ENCODE measurements at places on chromosomes 13 and 19. TPM values are rescaled to one million over a fixed set of nuclear protein-coding genes. Genes with fewer than 3 reads are reported as not detected.

DNA sequence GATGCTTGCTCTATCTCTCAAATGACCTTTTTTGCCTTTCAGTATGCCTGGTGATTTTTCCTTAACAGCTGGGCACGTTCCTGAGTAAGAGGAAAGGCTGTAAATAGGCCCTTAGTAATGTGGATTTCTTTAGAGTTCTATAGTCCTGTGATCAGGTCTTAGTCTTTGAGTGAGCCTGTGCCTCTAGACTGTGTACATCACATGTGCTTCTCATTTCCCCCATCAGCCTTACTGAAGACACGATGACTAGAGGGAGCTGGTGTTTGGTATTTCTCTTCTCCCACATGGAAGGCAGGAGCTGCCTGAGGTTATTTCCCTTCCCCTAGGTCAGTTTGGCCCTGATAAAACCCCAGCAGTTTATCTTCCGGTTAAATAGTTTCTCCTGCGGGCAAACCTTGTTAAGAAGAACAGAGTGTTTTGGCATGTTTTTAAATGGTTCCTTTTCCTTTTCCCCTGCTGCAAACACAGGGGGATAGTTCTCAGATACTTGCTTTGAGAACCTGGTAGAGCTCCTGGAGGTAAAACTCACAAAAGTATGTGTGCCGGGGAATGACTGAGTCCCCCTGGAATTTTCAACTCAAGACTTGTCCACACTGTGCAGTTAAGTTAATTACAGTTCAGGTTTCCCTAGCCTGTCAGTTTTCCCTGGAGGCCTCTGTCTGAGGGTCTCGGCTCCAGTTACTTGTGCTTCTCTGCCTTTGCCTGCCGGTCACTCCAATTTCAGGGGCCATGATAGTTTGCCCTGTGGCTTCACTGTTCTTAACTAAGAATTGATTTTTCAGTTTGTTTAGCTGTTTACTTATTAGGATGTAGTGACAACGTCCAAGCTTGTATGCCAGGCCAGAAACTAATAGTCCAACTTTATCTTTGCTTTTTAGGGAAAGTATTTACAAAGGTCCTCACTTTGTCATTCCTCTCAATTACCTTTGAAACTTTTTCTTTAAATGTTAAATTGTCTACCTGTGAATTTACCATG is 94.4 kb downstream of the URI1 start:
- DNase-seq: peak; percentile 32

- peak; percentile 17 for DNase-seq
Observed at GRCh38 chr13:101499406-101499805, 46.9 kb downstream of the ITGBL1 start.

DNA sequence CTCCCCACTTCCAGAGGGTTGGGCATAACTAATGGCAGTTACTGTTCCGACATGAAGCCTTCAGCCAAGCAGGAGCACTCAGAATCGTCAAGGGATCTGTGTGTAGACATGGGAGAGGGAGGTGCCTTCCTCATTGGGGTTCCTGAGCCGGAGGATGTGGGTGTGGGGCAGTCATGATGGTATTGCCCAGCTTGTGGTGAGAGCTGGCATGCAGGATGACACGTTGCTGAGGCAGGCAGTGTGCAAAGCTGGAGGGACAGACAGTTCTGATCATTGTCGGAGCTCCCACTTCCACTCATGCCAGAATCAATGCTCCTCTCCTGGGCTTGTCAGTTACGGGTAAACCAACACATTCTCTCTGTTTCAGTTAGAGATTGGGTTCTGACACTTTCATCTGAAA is 83.9 kb upstream of the TSC22D1 start:
- peak; percentile 36 for DNase-seq

Gene SPATA13
- 11.9 TPM for total RNA-seq

DNA sequence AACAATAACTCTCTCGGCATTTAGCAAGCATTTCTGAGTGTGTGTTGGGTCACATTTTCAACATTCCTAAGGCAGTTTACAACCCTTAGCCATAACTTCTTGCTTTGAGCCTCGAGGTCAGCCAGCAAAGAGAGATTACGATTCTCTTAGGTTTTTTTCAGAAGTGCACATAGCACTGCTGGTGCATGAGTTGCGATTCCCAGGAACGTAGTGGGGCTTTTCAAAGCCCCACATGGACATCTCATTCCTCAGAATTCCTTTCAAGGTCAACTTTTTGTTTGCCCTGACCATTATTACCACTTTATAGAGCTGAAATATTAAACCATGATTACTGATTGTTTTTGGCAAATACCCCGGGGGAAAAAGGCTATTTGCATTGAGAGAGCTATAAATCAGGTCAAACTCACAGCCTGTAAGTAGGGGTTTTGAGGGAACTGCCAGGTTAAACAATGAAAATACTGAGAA is 705.3 kb downstream of the GPC5 start:
- DNase-seq: no peak

DNA sequence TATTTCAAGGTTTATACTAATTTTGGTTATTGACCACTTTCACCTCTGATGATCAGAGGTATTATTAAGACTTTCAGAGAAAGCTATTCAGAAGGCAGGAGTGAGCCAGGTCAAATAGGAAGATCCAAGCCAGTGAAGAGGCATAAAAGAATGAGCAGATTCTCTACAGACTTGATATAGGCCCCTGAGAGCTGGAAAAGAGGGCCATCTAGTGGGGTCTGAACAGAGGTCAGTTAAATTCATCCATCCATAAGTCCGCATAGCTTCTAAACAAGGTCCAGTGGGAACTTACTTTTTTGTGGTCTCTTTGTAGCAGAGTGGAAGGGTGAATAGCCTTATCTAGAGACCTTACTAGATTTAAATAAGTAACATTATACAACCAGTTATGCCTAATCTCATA is 126.6 kb upstream of the UFM1 start:
- DNase-seq: peak; percentile 49

DNA sequence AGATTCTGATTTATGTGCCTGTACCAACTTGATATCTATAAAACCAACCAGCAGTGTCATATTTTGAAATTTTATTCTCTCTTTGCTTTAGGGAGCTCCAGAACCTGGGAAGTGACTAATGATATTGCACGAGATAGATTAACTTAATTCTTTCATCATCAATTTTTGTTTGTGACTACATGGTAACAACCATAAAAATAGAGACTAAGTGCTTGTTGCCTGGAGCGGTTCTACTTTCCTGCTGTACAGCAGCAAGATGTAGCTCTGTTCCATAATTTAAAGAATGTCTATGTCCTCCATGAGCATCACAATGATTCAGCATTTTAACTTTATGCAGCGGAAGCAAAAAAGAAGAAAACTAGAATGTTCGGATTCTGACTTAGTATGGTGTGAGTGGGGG is 275.6 kb downstream of the KLF5 start:
- peak; percentile 18 for DNase-seq

DNA sequence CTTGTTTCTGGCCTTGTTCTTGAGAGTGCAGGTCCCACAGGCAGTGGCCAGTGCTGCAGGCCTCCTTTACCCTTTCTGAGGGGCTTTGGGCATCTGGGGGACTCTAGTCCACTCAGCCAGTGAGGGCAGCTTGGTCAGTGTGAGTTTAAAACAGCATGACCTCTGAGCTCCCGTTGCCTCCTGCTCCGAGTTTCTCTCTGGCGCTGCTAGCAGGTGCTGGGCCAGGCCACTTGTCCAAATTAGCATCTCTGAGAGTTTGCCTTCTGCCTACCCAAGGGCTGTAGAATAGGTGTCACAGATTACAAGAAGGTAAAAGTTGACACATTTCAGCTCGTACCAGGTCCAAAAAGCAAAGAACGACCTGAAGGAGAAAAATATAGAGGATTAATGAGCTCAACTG is 105.9 kb downstream of the SIPA1L3 start:
- DNase-seq: no peak

DNA sequence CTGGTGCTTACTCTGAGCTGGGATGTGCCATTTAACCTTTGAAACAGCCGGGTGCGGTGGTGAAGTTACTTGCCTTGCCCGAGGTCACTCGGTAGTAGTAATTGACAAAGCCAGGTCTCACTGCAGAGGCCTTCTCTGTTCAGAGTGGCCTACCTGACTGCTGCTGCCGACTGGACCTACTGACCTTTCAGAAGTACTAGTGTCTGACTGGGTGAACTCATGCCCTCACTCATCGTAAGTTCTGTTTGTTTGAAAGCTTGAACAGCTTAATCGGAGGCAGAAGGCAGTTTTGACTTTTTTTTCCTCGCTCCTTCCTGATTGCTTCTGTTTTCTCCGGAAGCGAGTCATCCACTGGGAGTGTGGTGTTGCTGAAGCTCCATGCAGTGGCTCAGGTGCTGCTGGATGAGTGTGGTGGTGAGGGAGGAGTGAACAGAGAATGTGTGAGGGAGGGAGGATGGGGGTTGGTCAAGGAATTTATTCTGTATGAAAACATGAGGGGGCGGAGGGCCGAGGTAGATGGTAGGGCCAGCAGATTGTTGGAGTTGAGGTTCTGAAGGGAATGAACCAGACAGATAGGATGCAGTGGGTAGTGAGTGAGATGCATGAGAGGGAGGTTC is 2.7 kb downstream of the SPINT2 start:
- DNase-seq: no peak

DNA sequence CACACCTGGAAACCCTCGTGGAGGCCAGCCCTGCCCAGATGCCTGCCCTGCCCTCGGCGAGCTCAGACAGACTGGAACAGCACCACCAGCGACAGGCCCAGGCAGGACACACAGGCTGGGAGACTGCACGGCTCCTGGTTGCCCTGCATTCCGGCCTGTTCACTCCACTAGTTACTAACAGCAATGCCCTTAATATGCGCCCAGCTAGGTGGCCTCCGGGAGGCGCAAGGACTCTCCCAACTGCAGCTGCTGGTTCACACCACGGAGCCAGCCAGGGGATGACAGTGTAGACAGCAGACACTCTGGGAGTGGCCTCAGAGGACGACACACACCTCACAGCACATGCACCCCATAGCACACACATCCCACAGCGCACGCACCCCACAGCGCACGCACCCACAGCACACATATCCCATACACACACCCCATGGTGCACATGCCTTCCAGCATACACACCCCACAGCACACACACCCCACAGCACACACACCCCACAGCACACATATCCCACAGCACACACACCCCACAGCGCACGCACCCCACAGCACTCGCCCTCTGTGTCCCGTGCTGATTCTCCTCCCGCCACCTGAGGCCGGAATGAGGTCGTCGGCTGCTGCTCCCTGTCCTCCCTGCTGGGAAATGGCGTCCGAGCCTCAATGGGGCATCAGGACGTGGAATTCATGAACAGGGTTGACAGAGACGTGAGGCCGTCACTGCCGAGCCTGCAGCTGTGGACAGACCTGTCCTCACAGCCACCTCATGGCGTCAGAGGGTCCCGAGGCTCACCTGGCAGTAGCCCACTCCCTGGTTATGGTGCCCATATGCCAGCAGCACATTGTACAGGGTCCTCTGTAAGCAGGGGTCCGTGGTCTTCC is 13.6 kb downstream of the GRTP1 start:
- no peak for DNase-seq

Gene MCEMP1
- total RNA-seq: not detected

Gene FXYD1
- 22.9 TPM for total RNA-seq

GRCh38 chr13:110937511-110938285 is 22.8 kb upstream of the ANKRD10 start:
- DNase-seq: no peak

- DNase-seq: no peak
Observed at GRCh38 chr13:105990256-105990958, 545.1 kb downstream of the EFNB2 start.

Gene PLIN5
- not detected for total RNA-seq

- DNase-seq: no peak
Observed at GRCh38 chr13:104301171-104301975, 1235.2 kb upstream of the SLC10A2 start.

- DNase-seq: no peak
Observed at GRCh38 chr13:77319536-77319935, 7.4 kb downstream of the MYCBP2 start.

DNA sequence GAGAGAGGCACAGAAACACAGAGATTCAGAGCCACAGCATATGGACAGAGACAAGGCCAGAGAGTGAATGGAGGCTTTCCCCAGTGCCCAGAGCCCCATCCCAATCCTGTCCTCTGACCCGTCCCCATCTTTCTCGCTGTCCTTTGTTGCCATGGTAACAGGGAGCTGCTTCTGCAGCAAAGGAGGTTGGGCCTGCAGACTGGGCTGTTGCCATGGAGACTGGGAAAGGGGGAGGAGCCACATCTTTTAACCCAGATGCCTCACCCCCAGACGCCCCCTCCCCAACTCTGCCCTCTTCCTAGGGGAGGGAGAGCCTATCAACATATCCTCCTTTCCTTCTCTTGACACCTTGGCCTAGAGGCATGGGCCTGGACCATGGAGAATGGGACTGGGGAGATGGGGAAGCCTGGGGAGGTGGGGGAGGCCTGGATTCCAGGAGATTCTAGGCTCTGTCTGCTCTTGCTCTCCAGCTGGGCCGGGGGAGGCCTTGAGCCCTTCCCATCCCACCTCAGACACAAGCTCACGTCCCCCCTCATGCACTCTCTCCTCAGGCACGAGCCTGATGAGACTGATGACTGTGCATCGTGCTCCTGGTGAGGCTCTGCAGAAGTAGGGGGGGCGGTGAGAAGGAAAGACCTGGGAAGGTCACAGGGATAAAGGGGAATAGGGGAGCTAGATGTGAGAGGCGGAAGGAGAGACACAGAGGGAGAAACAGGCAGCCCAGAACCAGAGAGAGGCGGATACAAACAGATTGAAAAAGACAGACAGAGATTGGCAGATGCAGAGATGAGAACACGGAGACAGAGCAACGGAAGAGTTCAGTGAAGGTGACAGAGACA is 2.1 kb upstream of the ATP1A3 start:
- no peak for DNase-seq

DNA sequence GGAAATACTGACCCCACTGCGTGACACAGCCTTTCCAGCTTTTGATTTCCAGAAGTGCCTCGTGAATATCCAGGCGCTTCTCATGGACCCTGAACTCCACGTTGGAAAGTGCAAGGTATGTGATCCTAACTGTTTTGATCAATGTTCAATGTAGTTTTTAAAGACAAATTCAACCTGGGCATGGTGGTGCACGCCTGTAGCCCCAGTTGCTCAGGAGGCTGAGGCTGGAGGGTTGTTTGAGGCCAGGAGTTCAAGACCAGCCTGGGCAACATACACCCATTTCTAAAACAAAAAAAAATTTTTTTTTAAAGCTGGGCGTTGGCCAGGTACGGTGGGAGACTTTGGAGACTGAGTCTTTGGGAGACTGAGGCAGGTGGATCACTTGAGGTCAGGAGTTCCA is 31.3 kb downstream of the CATSPERD start:
- no peak for DNase-seq

DNA sequence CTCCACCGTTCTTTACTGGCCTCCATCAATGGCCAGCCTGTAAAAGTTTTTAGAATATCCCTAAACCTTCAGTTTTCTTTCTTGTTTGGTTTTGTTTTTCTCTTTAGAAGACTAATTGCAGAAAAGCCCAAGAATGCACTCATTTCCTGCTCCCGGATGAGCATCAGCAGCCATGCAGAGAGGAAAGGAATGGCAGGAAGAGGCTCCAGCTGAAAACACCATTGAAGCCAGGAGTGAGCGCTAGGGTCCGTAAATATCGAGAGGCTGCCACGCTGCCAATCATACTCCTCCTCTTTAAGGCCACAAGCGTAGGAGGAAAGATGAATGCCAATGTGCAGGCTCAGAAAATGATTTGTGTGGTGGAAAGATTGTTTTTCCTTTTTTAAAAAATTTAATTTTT is 57.4 kb upstream of the UBE2L5 start:
- DNase-seq: no peak

Gene SYNGR4
- not detected for total RNA-seq

All from myocyte (in vitro differentiated cells).